PC-9 (cell line): ENCODE measurements at places on chromosomes 5 and 9. TPM values are rescaled to one million over a fixed set of nuclear protein-coding genes. Genes with fewer than 3 reads are reported as not detected.

DNA sequence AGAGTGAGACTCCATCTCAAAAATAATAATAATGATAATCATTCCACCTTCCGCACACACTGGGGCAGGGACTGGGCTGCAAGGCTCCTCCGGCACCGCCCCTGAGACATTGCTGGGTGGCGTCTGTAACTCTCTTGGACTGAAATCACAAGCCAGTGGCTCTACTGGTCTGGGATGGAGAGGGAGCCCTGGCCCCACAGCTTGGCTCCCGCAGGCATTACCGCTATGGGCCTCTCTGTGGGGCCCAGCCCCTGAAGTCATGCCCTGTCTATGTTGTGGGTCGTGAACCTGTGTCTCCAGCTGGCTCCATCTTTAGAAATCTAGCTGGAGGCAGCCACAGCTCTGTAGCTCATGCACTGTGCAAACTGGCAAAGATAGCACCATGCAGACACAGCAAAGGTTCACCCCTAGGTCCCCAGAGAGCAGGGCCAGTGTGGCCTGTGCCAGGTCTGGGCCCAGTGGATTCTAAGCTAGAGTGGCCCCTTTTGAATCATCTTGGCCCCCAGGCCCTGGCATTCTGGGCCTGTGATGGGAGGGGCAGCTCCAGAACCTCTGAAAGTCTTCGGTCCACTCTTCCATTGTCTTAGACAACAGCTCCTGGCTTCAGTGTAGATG, 36.1 kb upstream of the COL5A1 start:
- no peak overlapping the region for H3K4me3 ChIP-seq
- peaks cover 17% of the 10 kb centered on the region for H3K4me1 ChIP-seq
- H3K36me3 ChIP-seq, result no peaks in the 10 kb centered on the region
- no peak for DNase-seq

DNA sequence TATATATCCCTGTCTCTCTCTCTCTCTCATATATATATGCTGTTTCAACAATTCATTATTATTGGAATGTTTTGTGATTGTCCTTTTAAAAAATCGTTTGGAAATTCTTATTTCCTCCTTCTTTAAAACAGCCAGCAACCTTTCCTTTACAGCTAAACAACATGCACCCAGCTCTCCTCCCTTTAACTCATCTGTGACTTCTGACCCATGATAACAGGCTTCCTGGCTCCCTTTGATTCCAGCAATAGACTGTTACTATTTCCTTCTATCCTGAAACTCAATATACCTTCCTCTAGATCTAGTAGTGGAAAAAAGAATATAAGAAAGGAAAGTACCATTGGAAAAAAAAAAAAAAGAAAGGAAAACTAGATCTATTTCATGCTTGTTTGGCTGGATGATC, 254.7 kb upstream of the RGMB start:
- DNase-seq, result no peak
- no peak overlapping the region for H3K27ac ChIP-seq
- no peaks in the 10 kb centered on the region for H3K27me3 ChIP-seq
- no peaks in the 10 kb centered on the region for H3K4me1 ChIP-seq
- no peaks in the 10 kb centered on the region for H3K36me3 ChIP-seq

TEX48 gene
- not detected in 2 replicates for total RNA-seq

MSX2 gene
- not detected in 2 replicates for total RNA-seq

PCA3 gene
- total RNA-seq, result not detected in 2 replicates

NRG2 gene
- not detected in 2 replicates for total RNA-seq
